ENCODE measurements at places on chromosomes 13 and 19.

GRCh38 chr19:28943651-28944050, 269.3 kb downstream of the UQCRFS1 start:
- DNase-seq = no peak

GRCh38 chr19:7622933-7623685, 6.2 kb downstream of the XAB2 start:
- no peak for DNase-seq

GRCh38 chr19:17289489-17289888, 7.8 kb downstream of the ANKLE1 start:
- peak; percentile 94 for DNase-seq

- DNase-seq = no peak
These were observed 126.7 kb downstream of the MAB21L1 start for GRCh38 chr13:35349673-35350278.

GRCh38 chr19:18814063-18814462, 17.7 kb upstream of the UPF1 start:
- DNase-seq = peak; percentile 48

DNA sequence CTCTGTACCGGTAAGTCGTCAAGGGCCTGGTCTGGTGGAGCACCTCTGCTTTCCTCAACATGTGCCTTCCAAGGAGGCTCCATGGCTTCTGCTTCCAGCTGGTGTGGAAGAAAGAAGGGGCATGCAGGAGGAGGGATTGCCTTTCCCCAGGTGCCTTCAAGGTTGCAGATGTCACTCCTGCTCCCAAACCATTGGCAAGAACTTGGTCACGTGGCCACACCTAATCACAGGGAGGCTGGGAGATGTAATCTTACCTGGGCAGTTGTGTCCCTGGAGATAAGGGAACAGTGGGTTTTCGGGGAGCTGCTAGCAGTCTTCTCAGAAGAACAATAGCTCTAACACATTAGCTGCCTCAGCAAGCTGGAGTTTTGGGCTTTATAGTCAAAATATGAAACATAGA, 9.7 kb upstream of the GPR18 start:
- DNase-seq = no peak

DNA sequence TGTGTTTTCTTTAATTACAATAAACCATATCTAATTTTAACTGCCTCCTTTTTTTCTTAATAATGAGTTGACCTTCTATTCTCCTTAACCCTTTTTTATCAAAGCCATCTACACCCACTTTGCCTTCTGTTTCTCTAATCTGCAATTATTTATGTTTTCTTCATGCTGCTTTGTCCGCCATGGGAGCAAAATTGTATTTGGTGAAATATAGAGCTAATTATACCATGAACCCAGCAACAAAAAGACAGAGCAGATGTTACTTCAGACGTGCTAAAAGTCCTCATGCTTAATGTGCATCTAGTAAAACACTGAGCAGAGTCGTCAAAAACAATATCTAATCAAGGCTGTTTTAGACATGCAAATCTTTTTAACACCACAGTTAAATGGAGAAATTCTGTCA, 264.7 kb downstream of the DACH1 start:
- no peak for DNase-seq

- DNase-seq = no peak
These were observed 48.7 kb downstream of the ZIC5 start for GRCh38 chr13:99922631-99923404.

- DNase-seq = no peak
These were observed 4.0 kb upstream of the UBE2M start for GRCh38 chr19:58562122-58563033.

DNA sequence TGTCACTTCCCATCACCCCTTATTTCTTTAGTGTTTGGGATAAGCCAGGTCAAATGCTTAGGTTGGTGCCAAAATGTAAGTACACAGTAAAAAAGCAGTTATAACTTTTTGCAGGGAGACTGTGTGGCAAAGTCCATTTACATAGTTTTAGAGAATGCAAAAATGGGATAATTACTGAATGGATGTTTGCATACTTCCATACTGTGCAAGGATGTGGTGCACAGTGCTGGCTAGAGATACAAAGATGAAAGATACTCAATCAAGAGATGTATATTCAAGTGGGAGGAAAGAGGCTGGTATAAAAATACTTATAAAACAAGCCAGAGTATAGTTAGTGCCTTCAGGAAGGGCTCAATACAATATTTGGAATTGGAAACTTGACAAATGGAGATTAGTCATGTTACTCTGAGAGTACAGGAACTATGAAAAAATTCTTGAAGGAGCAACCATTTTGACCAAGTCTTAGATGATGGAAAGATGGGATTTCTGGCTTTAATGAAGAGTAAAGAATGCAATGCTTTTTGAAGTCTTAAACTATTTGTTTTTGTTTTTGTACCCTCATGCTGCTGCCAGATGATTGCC, 8.0 kb downstream of the PDS5B start:
- DNase-seq = peak; percentile 30

- DNase-seq = no peak
These were observed 852.0 kb downstream of the DACH1 start for GRCh38 chr13:71015021-71015420.

GRCh38 chr19:575527-576506, 3.4 kb downstream of the BSG start:
- peak; percentile 55 for DNase-seq

DNA sequence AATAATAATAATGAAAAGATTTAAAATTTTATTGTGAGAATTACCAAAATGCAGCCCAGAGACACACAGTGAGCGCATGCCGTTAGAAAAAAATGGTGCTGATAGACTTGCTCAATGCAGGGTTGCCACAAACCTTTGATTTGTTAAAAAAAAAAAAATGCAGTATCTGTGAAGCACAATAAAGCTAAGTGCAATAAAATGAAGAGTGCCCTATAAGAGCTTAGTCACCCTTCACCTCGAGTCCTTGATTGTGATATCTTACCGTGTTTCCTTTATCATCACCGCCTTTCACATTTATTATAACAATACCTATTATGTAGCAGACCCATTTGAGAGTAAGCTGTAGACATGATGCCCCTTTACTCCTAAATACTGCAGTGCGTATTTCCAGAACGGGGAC, 83.2 kb downstream of the SLC6A16 start:
- no peak for DNase-seq

DNA sequence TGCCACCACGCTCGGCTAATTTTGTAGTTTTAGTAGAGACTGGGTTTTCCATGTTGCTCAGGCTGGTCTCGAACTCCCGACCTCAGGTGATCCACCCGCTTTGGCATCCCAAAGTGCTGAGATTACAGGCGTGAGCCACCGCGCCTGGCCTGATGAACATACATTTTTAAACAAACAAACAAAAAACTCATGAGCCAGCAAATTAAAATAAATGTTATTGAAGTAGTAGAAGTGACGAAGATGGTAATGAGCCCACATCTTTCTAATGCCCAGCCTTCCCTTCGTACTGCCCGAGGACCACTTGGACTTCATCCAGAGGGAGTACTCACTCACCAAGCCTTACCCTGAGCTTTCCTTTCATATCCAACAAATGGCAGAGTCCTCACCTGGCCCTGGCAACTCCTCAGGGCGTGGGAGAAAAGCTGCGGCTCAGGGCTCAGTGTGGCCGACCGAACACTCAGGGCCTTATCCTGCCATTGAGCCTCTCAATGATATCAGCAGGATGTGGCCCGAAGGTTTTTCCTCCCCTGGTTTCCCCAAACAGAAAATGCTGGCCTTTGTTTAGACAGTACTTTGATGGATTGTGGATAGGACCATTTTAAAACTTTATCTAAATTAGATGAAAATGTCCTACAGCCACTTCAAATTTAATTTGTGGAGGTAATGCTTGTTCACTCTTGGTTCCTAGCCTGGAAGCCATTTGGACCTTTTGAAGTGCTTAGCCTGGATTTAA, 22.8 kb upstream of the ABCC4 start:
- DNase-seq = no peak

- no peak for DNase-seq
These were observed 19.0 kb downstream of the MEGF8 start for GRCh38 chr19:42344336-42344893.

DNA sequence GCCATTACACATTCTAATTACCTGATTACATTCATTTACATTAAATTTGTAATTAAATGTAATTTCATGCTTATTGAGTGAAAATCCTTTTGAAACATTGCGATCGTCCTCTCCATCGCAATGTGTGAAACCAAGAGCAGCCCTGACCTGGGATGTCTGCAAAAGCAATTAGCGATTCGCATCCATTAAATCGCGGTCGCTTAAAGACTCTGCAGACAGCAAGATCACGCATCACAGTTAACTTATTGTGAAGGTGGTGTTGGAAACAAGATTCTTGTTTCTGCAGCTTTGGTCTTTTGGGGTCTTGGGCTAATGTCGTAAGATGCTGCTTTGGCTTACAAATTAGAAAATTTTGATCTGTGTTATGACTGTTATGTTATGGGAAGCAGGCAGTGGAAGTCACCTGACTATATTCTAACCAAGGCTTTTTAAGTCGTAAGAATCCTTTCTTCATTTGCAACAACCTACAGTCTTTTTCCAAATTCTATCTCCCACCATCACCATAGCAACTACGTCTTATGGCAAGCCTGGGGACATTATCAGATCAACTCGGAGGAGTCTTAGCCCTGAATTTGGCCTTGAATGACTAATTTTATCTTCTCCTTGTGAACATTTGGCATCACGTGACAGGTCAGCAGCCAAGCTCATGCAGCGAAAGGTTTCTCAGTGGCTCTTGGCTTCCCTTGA, 142.8 kb upstream of the SOX1 start:
- no peak for DNase-seq

- peak; percentile 62 for DNase-seq
These were observed 53.2 kb upstream of the SHKBP1 start for GRCh38 chr19:40523322-40524047.

DNA sequence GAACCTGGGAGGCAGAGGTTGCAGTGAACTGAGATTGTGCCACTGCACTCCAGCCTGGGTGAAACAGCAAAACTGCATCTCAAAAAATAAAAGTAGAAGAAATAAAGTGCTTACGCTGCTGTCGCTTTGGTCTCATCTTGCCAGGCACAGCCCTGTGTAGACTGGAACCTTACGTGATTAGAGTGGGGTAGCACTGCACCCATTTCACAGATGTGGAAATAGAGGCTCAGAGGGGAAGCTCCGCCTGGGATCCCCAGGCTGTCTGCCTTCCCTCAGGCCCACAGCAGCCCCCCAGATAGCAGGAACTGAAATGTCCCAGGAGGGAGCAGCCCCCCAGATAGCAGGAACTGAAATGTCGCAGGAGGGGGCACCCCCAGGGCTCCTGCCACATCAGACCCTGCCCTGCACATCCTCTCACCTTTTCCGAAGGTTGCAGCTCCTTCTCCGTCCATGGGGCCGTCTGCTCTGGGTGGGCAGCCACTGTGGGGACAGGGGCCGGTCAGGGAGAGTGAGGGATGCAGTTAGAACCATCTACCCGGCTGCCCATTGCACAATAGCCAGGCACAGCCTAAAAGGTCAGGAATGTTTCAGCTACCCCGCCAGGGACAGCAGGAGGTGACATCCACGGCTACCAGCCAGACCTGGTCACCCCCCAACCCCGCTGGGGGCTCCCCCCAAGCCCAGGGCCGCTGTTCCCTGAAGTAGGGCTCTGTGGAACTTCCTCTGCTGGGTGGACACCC, 1.9 kb downstream of the PLIN4 start:
- no peak for DNase-seq

DNA sequence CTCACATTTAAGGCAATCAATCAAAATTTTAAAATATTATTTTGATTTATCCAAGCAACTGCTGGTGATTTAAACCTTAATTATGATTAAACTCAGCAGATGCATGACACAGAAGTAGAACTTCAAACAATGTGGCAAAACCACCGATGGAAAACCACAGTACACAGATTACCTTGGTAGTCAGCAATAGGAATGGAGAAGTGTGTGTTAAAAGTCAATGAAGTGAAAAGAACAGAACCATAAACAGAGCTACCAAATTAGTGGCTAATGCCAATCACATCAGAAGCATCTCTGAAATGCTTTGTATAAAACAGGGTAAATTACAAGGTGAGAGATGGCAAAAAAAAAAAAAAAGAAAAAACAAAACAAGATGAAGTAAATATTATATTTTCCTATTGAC, 31.2 kb downstream of the KATNAL1 start:
- no peak for DNase-seq

GRCh38 chr19:5149932-5150901, 181.3 kb downstream of the KDM4B start:
- DNase-seq = no peak

DNA sequence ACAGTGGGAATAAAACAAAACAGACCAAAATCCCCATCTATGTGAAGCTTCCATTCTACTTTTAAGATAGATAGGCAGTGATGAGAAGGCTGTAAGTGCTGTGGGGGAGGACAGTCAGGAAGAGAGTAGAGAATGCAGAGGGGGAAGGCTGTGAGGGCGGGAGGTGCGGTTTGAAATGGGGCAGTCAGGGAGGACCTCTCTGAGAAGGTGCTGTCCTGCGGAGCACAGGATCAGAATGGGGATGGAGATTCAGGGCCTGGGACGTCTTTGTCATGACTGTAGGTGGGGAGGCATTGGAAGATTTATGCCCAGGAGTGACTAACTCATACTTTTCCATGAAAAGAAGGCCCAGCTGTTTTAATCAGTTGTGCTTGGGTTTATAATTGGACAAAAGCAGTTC, 3.9 kb upstream of the GPR183 start:
- DNase-seq = no peak

DNA sequence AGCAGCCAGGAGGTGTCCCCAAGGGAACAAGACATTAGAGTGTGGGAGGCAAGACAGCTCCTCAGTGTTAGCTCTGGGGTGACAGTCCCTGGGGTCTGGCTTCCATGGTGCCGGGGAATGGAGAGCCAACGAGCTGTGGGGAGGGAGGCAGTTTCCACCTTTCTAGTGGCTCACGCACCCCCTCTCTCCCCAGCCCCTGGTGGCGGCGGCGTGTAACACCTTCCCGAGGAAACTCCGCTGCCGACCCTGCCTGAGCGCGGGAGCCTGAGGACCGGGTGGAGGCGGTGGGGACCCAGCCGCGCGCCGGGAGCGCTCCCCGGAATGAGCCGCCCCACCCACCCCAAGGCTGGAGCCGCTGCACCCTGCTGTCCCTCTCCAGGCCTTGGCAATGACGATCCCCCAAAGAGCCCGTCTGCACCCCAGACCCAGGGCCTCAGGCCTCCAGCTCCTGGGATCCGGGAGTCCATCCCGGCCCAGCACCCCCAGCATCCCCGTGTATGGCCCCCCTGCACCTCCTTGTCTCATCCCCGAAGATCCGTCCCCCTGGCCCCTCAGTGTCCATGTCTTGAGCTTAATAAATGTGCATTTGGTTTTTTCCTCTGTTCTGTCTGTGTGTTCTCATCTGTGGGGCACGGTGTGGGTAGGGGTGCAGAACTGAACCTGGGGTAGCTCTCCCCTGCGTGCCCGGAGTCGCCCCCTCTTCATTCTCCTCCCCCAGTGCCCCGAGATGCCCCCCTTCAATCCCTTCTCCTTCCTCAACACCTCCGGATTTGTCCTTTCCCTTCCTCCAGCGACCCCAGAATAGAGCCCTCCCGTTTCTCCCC, 622 bp upstream of the FXYD5 start:
- DNase-seq = peak; percentile 60

- DNase-seq = no peak
These were observed 11.1 kb downstream of the ATP4B start for GRCh38 chr13:113646921-113647340.

DNA sequence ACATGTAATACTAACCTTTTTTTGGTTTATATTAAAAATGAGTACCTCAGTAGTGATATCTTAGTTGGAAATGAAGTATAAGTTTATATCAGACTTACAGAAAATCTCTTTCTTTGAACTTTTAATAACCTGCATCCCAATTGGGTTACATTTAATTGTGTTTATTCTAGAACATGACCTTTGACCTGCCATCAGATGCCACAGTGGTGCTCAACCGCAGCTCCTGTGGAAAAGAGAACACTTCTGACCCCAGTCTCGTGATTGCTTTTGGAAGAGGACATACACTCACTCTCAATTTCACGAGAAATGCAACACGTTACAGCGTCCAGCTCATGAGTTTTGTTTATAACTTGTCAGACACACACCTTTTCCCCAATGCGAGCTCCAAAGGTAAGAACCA, 12.4 kb downstream of the LAMP1 start:
- no peak for DNase-seq

Measured in AG08395 (cell line).